ENCODE measurements at places on chromosomes 11 and 22.

DNA sequence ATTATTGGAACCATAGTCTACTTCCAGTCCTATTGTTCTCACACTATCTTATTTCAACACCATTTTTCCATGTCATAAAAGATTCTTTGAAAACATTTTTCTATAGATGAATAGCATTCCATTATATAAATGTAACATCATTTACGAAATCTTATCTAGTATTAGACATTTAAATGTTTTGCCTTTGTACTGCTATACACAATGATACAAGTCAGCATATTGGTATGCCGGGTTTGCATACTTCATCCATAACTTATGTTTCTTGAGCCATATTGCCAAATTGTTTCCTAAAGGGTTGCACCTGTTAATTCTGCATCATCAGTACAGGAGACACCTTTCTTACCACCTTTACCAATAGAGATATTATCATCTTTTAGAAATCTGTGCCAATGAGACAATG is 68.2 kb downstream of the SYT13 start:
- no peak for DNase-seq

- DNase-seq: no peak
Observed at GRCh38 chr11:20477418-20478090, 90.0 kb downstream of the PRMT3 start.

GRCh38 chr11:133385781-133386180 is 146.5 kb downstream of the OPCML start:
- DNase-seq: no peak

DNA sequence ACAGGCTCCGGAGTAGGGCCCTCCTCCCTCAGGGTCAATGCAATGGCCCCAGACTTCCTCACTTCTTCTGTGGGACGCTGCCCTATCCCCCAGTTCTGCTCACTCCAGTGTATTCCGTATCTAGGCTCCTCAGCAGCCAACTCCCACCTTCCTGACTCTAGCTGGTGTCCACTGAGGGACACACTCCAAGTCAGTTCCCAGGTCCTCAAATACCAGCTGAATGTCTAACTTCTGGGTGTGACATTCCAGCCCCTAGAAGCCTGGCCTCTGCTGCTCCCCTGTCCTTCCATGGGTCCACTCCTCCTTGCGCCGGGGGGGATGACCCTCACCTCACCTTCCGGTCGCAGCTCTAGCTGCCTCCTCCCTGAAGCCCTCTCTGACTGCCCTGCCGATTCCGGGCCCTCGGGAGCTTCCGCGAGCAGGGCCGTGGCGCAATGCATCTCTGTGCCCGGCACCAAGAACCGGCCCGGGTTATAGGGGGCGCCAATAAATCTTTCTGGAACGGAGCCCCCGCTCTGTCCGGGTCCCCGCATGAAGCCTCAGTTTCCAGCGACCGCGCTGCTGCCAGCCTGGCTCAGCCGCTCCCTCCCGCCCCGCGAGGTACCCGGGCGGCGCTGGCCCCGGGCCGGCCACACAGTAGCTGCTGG is 15.4 kb downstream of the BAD start:
- DNase-seq: peak; percentile 58

GRCh38 chr11:9533736-9534473 is 39.6 kb upstream of the WEE1 start:
- no peak for DNase-seq

- no peak for DNase-seq
Observed at GRCh38 chr11:28483072-28483867, 375.1 kb downstream of the METTL15 start.

DNA sequence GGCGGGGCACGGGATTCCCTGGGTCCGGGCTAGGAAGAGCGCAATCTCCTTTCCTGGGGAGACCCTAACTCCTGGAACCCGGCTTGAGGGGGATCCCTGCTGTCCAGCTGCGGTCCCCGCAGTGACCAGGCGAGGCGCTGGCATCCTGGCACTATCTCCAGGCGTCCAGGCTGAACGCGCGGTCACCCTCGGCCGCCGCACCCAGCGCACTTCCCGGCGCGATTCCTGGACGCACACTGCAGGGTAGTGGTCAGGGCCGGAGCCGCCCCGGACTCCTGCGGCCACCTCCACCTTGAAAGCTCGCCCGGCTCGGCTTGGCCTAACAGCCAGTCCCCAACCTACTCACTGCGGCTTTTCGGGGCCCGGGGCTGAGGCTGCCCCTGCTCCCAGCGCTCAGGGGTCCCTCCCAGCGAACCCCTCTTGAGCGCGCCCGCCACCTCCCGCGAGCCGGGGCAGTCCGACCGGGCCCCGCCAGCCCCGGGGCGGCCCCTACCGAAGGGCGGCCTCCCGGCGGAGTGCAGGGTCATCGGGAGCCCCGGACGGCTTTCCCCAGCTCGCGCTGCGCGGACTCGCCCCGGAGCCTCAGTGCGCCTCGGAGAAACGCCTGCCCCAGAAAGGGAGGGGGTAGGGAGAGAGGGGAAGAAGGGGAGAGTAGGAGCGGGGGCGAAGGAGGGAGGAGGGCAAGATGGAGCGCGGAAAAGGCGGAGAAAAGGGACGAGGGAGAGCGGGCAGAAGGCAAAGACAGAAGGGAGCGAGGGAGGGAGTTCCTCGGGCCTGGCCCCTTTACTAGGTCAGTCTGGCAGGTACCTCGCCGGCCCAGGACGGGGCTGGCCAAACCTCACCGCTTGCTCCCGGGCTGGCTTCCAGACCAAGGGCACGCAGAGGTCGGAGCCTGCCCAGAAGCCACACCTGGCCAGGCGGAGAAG is 1.0 kb downstream of the POU2AF3 start:
- DNase-seq: no peak

DNA sequence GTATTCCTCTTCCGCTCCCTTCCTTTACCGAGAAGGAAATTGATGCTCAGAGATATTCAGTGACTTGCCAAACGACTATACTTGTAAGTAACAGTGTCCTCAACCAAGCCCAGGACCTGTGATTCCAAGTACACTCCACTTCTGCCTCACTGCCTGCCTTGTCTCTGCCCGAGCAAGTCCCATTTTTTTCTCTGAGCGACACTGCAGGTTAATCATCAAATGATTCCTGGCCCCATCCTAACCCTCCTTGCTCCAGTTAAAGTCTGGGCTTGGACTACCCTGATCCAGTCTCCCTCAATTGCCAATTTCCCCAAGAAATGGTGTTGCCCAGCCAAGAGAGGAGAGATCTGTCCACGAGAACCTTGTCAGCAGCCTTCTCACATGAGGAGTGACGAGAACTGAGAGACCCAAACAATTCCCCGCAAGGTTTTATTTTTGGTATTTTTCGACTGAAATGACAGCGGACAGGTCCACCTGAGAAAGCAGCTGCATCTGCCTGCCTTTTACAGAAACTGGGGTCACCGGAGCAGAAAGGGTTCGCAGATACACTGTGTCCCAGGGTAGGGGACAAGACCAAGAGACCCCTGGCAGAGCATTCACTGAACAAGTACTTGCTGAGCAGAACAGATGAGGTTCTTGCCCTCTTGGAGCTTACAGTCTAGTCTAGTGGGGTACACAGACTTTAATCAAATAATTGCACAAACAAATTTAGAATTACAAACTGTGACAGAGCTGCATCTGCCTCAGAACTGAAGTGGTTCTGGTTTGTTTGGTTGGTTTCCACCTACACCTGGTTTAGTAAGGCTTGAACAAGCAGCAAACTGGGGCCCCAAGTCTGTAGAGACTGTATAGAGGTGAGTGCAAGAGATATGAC is 11.4 kb downstream of the POU2AF1 start:
- DNase-seq: no peak

DNA sequence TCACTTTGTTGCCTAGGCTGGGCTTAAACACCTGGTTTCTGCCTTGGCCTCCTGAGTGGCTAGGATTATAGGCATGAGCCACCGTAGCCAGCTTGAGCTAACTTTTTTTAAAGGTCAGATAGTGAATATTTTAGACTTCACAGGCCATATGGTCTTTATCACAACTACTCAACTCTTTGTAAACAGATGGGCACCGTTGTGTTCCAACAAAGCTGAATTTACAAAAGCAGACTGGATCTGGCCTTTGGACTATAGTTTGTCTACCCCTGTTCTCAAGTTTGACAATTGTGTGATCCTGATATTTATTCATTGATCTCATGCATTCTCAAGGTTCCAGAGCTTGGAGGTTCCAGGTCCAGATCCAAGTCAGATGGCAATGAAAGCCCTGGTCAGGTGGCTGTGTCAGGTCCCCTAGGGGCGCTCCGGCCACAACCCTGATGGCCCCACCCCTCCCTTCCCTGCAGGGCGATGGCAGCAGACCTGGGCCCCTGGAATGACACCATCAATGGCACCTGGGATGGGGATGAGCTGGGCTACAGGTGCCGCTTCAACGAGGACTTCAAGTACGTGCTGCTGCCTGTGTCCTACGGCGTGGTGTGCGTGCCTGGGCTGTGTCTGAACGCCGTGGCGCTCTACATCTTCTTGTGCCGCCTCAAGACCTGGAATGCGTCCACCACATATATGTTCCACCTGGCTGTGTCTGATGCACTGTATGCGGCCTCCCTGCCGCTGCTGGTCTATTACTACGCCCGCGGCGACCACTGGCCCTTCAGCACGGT is 15.8 kb downstream of the P2RY2 start:
- no peak for DNase-seq

DNA sequence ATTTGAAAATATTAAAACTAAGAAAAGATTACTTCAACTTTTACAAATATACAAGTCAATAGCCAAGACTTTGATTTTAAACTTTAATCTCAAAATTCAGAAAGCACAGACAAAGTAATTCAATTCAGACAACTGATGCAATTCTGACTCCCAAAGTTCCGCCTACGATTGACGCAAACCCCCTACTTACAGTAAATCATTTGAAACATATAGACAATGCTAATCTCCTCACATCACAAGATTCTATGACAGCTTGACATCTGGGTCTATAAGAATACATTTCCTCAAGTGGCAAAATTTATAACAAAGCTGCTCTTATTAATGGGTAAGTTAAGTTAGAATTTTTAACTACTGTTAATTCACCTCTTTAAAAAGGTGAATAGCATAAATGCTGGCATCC is 75.2 kb downstream of the GUCY1A2 start:
- no peak for DNase-seq

- DNase-seq: no peak
Observed at GRCh38 chr11:81857386-81857785, 876.3 kb downstream of the FAM181B start.

DNA sequence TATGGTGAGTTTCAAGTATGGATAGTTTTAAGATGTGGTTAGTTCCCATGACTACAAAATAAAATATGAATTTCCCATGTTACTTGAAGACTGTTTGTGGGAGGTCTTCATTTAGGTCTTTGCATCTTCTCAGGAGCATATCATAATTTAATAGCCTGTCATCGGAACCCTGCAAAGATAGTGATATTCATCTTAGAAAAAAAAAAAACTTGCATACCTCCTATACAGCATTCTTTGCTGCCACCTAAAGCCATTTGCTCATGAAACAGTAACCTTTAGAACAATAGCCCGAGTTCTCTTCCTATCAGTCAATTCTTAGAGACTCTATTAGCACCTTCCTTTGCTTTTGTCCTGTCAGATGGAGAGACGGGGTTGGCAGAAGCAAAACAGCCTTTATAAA is 75.3 kb downstream of the ARFGAP2 start:
- no peak for DNase-seq

DNA sequence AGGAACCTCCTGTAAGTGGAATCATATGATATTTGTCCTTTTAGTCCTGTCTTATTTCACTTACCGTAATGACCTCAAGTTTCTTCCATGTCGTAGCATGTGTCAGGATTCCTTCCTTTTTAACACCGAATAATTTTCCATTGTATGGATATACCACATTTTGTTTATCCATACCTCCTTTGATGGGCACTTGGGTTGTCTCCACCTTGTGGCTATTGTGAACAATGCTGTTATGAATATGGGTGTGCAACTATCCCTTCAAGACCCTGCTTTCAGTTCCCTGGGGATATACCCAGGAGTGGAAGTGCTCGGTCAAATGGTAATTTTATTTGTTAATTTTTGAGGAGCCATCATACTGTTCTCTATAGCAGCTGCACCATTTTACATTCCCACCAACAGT is 244.9 kb upstream of the BLID start:
- DNase-seq: no peak

DNA sequence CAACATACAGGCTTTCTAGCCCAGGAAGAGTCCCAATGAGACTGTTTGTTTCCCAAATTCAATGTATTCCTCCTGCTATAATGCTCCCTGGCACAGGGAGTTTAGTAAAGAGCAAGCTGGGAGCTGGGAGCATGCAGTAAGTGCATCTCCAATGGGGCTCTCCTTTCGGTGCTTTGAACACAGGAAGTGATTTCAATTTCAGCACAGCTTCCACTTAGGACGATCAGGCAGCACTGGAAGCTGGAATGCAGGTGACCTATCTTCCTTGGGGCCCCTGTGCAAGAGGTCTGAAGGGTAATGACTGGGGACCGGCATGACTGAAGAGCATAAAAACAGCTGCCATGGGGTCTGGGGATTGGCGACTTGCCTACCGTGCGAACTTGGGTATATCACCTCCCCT is 76.0 kb downstream of the LARGE1 start:
- DNase-seq: no peak

DNA sequence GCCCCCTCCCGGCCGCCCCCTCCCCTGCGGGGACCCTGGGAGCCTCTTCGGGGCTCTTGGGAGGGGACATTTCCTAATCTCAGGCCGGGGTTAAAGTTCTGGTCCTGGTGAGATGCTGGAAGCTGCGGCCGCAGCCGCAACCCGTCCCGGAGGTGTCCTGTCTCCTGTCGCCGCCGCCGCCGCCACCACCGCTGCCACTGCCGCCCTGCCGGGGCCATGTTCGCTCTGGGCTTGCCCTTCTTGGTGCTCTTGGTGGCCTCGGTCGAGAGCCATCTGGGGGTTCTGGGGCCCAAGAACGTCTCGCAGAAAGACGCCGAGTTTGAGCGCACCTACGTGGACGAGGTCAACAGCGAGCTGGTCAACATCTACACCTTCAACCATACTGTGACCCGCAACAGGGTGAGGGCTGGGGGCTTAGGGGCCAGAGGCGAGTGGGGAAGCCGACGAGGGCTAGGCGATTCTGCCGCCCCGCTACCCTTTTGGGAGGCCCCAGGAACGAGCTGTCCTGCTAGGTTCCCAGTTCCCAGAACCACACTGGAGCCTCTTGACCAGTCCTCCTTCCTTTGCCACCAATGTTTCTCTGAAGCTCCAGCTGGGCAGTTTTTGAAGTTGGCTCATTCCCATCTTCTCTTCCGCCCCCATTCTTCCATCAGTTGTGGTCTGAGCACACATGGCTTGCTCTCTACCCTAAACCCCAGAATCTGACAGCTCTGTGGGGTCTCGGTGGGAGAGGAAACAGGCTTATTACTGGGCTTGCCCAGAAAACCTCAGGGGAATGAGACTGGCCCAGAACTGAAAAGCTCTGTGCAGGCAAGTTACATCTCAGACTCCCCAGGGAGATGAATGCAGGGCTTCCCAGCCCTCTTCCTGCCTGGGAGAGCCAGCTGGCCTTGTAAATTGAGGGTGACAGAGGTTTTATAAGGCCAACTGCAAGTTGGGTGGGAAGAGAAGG is 781 bp downstream of the SIDT2 start:
- DNase-seq: peak; percentile 73

- no peak for DNase-seq
Observed at GRCh38 chr22:47572443-47572842, 810.0 kb downstream of the TBC1D22A start.

Measured in GF-D8 (cell line).